Activated T-cell treated with anti-CD3 and anti-CD28 coated beads, Interleukin-2, amount 50 U/mL, for 4 hours (primary cell): ENCODE measurements at places on chromosomes 1 and 21. TPM values are rescaled to one million over a fixed set of nuclear protein-coding genes. Genes with fewer than 3 reads are reported as not detected.

The PLCH2 gene
- 1.3 TPM for total RNA-seq

The LAD1 gene
- 0.21 TPM for total RNA-seq

The NID1 gene
- total RNA-seq: 0.16 TPM

The KRTAP10-5 gene
- not detected for total RNA-seq

The BROX gene
- total RNA-seq: 32.7 TPM

The KRTAP12-2 gene
- total RNA-seq: not detected
